ENCODE measurements at places on chromosomes 11 and 22.

DNA sequence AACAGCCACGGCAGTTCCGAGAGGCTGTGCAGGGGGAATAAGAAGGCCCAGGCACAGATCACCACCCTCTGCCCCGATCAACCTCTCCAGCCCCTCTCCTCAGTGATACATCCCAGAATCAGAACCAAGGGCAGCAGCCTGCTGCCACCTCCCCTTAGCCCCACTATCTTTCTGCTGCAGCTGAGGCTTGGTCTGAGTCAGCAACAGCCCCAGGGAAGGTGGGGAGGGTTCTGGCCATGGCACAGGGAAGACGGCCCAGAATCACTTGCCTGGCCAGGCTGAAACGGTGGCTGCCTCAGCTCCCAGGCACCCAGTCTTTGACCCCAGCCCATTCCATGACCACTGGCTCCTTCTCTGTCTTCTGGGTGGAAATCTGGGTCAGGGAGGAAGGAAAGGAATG, 2.3 kb downstream of the CHID1 start:
- no peak for DNase-seq

DNA sequence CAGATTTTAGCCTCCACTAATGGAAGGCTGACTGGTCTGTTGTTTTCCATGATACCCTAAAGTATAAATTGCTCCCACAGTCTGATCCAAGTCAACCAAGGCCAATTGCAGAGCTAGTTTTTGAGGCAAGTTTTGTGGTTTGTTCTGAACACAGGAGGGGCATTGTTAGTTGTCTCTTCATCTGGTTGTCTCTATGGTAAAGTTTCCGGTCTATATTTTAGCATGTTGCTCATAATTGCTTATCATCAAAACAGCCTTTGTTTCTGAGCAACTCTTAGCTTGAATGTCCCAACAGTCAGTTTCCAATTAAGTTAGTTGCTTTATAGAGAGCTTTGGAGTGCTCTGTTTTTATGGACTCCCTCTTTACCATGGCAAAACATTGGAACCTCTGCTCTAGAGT, 217.6 kb upstream of the CARD18 start:
- DNase-seq: no peak

- no peak for DNase-seq
These were observed 134.3 kb downstream of the SNX19 start for GRCh38 chr11:130781931-130782330.

- DNase-seq: no peak
These were observed 5.5 kb upstream of the PANX3 start for GRCh38 chr11:124605719-124606118.

DNA sequence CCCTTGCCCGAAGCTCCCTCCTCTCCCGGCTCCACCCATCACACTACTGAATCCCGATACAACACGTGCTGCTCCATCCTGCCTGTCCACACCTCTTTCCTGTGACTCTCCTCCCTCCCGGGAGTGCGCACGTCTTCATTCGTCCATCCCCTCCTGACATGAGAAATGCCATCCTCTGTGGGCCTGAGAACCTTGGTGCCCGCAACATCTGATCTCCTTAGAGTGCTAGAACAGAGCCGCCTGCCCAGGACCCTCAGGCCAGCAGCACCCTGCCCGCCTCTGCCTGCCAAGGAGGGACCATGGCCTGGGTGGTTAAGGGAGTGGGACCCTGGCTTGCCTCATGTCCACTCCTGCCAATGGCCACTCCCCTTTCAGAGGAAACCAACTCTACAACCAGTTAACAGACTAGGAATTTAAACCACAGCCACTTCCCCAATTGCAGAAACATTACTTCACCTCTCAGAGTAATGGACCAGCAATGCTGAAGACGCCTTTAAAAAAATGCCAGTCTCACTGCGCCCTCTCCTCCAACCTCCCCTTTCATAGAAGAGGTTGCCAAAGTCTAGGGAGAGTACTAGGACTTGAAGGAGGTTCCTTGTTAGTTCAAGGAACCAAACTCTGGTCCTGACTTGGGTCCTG, 466.3 kb downstream of the OPCML start:
- no peak for DNase-seq

DNA sequence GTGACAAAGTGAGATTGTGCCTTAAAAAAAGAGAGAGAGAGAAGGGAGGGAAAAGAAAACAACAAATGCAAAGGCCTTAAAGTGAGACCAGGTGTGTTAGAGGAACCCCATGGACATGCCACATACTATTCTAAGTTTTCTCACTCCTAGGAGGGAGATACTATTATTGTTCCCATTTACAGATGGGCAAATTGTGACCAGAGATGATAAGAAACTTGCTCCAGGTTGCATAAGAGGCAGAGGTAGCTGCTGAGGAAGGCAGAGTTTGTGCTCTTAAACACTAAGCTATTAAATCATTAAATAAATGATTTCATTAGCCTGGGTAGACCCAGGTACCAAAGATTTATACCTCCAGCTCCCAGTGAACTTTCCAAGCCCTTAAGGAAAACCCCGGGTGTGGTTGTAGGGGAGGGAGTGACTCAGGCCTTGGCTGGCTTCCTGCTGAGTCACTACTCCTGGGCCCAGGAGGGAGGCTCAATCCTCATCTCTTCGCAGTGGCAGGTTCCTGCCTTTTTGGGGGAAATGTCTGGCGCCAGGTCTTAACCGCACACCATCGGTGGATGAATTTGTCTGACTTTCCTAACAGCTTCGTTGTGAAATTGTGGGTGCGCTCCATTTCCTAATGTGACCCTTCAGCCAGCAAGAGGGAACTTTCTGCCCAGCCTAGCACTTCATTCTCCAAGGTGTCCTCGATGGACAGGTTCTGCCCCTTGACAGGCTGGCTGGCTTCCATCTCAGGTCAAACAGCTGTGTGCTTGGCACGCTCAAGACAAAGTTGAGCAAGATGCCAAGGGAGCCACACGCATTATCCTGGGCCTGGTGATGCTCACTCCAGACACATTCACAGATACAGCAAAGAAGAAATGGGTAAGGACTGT, 33.4 kb upstream of the PTPRJ start:
- no peak for DNase-seq

- DNase-seq: no peak
These were observed 82.1 kb downstream of the KCNQ1 start for GRCh38 chr11:2526808-2527381.

DNA sequence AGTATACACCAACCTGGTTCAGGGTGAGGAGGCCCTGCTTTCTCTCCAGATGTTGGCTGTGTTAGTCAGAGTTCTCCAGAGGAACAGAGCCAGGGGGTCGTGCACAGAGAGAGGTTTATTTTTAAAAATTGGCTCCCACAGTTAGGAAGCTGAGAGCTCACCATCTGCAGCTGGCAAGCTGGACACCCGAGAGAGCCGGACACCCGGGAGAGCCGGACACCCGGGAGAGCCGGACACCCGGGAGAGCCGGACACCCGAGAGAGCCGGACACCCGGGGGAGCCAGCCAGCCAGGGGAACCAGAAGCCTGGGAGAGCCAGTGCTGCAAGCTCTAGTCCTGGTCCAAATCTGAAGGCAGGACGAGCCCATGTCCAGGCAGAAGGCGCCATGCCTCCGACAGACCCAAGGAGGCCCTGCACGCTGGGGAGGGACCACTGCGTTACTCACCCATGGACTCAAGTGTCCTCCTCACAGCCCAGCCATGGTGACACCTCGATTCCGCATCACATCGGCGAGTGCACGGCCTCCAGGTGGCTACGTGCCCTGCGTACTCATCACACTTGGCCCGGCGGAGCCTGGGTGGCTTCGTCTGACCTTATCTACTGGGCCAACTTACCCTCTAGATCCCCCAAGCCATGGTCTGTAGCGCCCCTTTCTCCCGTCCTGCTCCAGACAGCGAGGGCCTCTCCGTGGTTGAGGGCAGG, 99.0 kb downstream of the BRD1 start:
- no peak for DNase-seq

- DNase-seq: no peak
These were observed 28.8 kb downstream of the ACER3 start for GRCh38 chr11:76889411-76889975.

DNA sequence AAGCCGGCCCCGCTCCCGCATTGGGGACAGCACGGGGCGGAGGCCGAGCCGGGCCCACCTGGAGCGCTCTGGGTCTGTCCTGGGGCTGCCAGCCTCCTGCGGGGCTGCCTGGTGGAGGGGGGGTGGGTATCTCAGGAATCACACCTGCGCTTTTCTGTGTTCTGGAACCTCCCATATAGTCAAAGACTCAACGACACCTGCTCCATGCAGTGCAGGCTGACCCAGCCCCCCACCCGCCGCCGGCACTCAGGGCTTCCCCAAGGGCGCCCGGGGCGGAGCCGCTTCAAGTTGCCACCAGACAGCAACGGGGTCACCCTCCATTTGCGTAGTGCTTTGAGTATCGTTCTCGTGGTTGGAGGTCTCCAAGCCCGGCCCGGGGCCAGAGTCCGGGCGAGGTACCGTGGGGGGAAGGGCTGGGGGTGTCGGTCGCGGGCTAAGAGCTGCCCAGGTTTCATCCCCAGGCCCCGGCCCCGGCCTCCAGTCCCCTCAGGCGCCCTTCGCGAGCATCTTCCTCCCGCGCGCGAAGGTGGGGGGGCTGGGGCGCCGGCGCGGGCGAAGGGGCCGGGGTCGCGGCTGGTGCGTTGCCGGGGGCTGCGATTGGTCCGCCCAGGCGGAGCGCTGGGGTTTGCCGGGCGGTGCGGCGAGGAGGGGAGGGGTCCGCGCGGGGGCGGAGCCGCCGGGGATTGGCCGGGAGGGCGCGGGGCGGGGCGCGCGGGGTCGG, 6.6 kb downstream of the TSPAN4 start:
- DNase-seq: peak; percentile 80

GRCh38 chr11:418343-419247, 3.8 kb upstream of the SIGIRR start:
- DNase-seq: no peak

DNA sequence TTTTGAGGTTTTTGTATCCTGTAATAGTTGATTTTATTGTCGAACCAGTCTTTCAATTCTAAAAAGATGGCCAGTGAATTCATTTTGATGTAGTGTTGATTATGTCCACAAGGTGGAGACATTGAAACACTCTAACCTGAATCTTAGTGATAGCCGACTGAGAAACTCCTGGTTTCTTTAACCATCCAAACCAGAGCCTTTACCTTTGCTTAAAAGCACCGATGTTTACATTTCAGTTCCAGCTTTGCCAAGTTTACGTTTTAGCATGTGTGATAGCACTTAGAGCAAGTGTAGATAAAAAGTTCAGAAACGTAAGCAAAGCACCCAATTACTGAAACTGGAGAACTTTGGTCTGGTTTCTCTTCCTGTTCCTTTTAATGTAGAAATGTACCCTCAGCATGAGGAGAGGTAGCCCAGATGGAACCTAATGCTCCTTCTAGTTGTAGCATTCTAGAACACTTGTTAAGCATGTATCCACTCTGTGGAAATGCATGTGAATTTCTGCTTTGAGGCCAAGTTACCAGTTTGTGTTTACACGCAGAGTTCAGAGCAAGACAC, 208.6 kb downstream of the DBX1 start:
- peak; percentile 47 for DNase-seq

DNA sequence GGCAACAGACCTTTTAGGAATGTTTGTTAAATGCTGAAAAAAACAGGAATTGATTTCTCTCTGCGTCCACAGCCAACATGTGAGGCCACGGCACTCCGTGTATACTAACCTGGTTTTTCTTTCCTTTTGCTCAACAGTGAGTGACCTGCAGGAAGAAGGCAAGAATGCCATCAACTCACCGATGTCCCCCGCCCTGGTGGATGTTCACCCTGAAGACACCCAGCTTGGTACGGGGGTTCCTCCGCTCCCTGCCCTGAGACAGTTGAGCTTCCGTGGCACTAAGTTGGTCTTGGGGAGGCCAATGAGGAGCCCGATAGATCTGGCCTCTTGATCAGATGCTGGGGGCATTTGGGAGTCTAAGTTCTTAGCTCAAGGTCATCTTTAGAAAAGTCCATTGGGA, 69.7 kb downstream of the PARVB start:
- no peak for DNase-seq

DNA sequence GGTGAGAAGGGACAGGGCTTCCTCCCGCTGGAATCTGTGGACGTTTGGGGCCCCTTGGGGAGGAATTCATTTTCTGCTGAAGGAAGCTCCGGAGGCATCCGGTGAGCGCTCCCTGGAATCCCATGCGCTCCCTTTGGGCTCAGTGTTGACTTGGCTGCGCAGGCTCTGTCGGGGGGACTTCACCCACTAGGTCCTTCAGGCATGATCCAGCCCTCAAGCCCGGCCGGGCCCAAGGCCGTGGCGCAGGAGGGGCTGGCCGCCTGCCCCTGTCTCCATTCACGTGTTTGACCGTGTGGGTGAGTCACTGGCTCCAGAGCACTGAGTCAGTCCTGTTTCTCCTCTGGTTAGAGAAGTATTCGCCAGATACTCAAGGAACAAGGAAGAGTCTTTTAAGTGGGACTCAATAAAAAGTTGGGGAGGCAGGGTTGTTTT, 1.4 kb downstream of the CTTN start:
- no peak for DNase-seq

DNA sequence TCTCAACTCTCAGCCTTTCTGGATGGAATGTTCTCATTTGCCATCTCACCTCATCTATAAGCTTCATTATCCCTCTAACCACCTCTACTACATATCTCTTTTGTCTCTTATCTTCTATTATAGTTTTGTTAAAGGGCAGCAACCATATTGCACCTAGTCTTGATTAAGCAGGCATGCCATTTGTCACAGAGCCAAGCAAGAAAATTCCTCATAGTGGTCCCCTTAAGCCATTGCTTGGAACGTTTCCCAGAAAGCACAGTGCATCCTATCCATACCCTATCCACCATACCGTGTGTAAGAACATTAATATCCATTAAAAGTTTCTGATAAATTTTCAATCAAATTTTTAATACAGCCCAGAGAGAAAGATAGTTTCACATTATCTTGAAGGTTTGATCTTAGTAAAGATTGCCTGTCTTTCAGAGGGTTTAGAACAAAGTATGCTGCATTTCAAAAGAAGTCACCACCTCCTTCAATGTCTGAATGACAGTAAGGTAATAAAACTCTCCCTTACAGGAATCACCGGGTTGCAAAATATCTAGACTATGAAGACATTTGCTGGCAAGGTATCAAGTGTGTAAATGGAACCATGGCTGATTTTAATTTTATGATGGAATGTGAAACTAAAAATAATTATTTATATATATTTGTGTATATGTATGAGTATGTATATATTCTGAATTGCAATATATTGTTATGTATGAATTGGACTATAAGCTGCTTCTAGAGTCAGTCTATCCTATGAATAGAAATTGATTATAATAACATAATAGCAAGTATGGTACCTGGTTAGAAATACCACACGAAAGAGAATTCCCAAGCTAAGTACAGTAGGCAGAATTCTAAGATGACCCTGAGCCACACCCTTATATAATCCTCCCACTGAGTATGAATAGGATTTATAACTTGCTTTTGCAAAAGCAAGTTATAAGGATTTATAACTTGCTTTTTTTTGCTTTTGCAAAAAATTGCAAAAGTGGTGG, 1296.3 kb downstream of the LRRC4C start:
- DNase-seq: no peak

DNA sequence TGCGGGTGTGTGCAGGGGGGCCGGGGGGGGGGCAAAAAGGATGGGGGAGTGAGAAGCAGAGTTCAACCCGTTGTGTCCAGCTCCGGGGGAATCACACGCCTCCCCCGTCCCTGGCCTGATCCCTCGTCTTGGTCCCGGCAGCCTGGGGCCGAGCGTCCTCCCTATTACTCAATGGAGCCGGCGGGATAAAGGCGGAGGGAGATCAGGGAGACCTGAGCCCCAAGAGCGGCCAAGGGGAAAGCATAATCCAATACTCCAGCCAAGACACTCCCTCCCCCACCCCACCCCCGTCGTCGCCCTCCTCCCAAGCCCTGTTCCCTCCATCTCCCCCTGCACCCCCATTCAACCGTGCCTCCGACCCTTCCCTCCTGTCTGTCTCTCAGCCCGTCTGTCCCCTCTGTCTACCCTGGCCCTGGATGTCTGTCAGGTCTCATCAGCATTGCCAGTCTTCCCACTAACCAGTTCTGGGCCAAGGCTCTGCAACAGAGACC, 2.6 kb downstream of the PHOX2A start:
- no peak for DNase-seq
